Breast epithelium (tissue), 4 donors: ENCODE measurements at places on chromosomes 12 and 14. TPM values are rescaled to one million over a fixed set of nuclear protein-coding genes. Genes with fewer than 3 reads are reported as not detected.

GRCh38 chr12:817941-818600 is 65.7 kb downstream of the WNK1 start:
- DNase-seq = no peak
- H3K4me1 ChIP-seq = no peaks in the 10 kb centered on the region
- H3K4me3 ChIP-seq = no peak overlapping the region

DNA sequence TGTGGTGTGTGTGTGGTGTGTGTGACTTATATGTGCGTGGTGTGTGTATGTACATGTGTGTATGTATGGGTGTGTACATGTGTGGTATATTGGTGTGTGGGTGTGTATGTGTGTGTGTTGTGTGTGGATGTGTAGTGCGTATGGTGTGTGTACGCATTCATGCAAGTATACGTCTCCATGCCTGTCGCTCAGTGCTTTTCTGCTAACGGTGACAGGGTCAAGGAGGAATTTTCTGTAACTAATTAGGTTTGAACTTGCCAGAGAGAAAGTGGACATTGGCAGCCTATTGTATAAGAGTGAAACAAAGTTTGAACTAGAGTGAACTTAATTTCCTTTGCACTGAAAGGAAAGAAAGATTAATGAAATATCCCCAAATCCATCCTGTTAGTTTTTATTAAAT is 120.9 kb upstream of the GSC start:
- no peak overlapping the region for H3K27ac ChIP-seq
- no peak overlapping the region for H3K4me3 ChIP-seq
- no peak for DNase-seq
- H3K36me3 ChIP-seq = no peaks in the 10 kb centered on the region
- H3K27me3 ChIP-seq = peaks cover 2% of the 10 kb centered on the region

GRCh38 chr14:24708684-24709083 is 74.7 kb upstream of the GZMB start:
- H3K27ac ChIP-seq = no peak overlapping the region
- no peak overlapping the region for H3K4me3 ChIP-seq
- no peaks in the 10 kb centered on the region for H3K4me1 ChIP-seq
- no peaks in the 10 kb centered on the region for H3K27me3 ChIP-seq

Gene CIDEB
- 8.0 TPM for total RNA-seq

Gene CLEC6A
- not detected for total RNA-seq

Gene LGR5
- 0.80 TPM for total RNA-seq
